Breast epithelium (tissue), 4 donors: ENCODE measurements at places on chromosomes 7 and 10.

GRCh38 chr7:83934118-83934734, 260.4 kb downstream of the SEMA3A start:
- DNase-seq = no peak

DNA sequence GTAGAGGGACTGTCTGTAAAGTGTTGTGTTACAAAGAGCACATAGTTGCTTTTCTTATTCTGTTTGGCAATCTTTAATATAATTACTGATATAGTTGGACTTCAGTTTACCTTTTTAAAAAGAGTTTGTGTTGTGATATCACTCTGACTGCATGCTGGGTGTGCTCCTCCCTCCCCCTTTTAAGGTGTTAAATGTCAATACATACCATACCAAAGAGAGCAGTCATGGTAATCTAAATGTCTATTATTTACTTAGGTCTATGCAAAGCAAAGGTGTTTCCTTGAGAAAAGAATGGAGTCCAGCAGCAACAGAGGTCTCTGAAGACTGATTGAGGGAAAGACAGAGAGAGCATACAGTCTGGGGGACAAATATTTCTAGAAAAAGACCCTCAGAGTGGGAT, 275.1 kb upstream of the NRP1 start:
- no peak for DNase-seq

- DNase-seq = no peak
Observed at GRCh38 chr7:17339139-17339538, 40.7 kb downstream of the AHR start.

DNA sequence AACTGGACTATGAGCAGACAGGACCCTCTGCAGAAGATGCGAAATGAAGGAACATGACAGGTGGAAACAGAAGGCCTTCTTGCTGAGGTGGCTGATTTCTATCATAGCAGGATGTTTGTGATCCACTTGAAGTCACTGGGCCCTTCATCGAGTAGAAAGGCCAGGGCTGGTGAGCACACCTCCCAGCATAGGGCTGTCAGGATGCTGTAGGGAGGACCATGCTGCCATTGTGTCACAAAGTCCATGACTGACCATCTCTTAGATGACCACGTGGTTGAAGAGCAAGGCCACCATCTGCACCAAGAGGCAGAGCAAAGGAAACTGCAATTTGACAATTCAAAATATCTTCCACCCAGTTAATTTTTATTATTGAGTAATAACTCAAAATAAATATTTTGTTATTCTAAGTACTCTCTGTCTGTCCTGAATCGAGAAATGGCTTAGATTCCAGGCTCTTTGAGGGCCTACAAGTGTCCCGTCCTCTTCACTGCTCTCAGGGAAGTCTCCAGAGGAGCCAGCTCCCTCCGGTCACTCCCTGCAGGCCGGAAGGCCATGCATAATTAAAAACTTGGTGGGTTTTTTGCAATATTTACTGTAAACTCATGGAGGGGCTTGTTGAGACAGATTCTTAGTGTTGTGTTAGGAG, 249.3 kb upstream of the ZMIZ1 start:
- no peak for DNase-seq

DNA sequence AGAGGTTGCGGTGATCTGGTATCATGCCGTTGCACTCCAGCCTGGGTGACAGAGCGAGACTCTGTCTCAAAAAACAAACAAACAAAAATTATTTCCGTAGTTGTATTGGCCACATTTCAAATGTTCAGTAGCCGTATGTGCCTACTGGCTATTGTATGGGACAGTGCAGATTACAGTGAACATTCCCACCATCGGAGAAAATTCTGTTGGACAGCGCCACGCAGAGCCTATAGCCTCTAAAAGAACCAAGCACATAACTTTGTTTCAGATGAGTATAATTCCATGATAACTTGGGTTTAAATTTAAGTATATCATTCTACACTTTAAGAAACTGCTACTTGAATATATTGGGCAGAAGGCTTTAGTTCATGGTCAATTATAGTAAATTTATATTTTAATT, 5.4 kb downstream of the TMEM178B start:
- no peak for DNase-seq

- DNase-seq = no peak
Observed at GRCh38 chr7:15709978-15710377, 23.5 kb upstream of the MEOX2 start.

DNA sequence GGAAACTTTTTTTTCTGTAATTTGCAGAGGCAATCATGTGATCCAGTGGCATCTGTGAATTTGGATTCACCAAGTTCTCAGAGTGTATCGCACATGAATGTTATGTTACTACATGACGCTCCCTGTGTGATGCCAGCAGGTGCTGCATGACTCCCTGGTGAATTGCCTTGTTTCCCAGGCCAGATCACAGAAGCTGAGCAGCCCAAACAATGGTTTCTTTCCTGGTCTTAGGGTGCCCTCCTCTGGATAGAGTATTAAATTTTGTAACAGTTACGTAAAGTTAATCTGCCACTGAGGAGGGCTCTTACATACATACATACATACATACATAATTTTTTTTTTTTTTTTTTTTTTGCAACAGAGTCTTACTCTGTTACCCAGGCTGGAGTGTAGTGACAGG, 3.6 kb downstream of the ZSCAN21 start:
- peak; percentile 29 for DNase-seq

- no peak for DNase-seq
Observed at GRCh38 chr10:23106331-23107072, 11.1 kb downstream of the MSRB2 start.

DNA sequence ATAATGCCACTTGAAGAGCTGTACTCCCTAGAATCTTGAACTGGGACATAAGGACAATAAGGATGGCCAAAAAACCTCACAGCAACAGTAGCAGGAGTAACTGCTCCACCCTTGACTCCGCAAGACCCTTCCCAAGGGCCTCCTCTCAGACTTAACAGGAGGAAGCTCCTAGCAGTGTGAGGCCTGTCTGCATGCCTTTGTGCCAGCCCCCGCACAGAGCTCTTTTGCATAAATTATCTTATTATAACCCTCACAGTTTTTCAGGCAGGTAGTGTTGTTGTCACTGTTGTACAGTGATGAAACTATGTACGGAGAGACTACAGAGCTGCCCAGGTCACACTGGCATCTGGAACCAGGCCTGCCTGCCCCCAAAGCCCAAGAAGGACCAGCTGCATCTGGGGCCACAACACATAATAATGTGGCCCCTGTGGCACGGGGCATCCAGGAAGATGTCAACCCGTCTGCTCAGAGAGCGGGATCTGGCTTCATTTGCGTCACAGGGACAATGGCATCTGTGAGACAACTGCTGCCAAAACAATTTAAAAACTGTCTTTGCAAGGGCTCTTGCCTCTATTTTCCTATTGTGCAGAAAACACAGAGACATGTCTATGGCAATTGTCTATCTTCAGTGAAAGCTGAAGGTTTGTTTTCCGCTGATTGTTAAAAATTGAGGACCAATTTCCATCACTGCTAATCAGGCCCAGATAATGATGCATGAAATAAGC, 249.3 kb upstream of the GRB10 start:
- no peak for DNase-seq

GRCh38 chr7:5320802-5321396, 38.2 kb downstream of the SLC29A4 start:
- DNase-seq = no peak

GRCh38 chr7:23604296-23604640, 7.1 kb downstream of the CCDC126 start:
- DNase-seq = no peak

- no peak for DNase-seq
Observed at GRCh38 chr10:62075414-62075813, 173.9 kb downstream of the ARID5B start.

DNA sequence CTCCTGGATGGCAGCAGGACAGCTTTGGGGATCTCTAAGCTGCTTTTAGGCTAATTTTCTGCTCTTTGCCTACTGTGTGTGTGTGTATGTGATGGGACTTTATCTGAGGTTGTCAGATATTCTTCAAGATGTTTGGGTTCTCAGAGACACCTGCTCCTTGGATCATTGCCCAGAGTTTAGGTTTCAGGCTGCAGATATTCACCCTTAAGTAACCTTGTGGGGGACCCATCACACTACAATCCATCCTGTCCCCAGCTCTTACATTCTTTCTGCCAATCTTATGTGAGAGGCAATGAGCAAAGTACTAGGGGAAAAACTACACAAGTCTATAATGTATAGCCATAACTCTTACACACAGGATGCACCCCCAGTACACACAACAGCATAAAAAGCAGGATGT, 263.0 kb upstream of the ZWINT start:
- DNase-seq = no peak

DNA sequence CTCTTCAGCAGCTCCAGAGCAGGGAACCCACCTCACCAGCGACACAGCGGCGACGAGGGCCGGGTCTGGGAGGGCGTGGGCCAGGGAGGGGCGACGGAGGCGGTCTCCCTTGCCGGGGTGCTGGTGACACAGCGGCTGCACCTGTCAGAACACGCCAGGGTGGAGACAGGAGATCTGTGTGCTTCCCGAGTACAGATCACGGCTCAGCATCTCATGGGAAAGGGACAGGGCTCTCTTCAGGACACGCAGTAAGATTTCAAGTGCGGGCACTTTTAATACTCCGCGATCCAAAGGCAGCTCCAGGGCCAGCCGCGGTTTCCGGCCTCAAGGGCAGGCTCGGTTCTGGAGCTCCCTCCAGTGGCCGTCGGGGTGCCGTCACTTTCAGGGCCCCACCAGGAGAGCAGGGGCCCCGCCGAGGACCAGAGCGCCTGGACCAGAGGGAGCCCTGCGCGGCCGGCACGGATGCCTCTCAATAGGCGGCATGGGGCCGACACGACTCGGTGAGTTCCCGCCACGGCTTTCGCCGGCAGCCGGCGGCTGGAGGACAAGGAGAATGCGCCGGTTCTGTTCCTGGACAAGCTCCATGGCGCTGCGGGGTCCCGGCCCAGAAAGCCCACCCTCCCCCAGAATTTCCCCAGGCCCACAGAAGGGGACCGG, 21.4 kb downstream of the GPR146 start:
- peak; percentile 83 for DNase-seq

GRCh38 chr10:59088912-59089573, 87.4 kb upstream of the PHYHIPL start:
- no peak for DNase-seq

DNA sequence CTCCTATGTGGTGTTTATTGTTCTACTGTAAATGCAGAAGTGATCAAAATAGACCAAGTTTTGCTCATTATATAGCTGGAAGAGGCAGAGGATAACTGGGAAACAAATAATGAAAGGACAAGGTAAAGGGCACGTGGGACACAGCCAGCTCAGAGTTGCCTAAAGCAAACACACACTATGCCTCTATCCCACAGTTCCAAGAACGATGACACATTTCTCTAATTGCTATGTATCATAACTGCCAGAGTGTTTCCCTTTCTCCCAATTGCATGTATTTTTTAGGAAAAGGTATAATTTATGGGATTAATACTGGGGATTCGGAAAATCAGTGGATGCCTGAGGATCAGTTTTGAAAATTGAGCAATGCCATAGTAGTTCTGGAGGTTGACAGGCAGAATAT, 49.0 kb downstream of the CCDC71L start:
- DNase-seq = no peak

- DNase-seq = peak; percentile 58
Observed at GRCh38 chr10:43322769-43323168, 48.7 kb upstream of the FXYD4 start.

DNA sequence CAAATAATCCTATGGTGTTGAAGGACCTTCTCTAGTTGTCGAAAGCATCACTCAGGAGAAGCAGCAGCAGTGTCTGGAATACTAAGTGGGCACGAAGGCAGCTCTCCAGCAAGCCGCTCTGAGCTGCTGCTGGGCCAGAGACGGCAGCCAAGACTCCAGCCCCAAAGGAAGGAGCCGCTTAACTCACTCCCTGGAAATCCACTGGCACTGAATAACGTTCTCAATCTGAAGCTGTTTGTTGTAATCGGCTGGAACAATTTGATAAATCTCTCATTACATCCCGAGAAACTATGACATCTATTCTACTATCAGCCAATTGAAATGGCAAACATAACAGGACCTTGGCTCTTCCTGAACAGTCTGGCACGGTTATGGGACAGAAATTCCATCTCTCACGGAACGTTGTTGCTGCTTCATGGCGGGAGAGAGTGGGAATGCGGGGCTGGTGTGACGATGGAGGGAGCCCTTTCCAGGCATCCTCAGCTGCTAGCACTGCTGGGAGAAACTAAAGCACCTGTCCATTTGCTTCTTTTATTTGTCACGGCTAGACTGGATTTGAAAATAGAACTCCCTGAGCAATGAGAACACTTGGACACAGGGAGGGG, 331.5 kb upstream of the RNF32 start:
- no peak for DNase-seq

DNA sequence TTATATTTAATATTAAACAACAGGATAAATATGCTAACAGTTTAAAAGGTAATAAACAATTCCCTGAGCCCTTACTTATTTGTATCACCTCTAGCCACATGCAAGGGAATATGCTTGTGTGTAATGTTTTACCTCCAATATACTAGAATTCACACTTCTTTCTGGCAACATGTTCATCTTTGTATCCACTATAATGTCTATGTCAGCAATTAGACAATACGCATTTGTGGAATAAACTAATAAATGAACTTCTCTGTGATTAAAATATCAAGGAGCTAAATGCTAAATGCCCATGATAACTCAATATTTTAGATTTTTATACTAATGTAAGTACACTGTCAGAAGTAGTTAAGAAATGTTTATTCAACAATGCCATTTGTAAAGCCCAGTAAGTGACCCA, 350.5 kb downstream of the DGKB start:
- DNase-seq = no peak

- no peak for DNase-seq
Observed at GRCh38 chr10:8365935-8366911, 311.7 kb downstream of the GATA3 start.

DNA sequence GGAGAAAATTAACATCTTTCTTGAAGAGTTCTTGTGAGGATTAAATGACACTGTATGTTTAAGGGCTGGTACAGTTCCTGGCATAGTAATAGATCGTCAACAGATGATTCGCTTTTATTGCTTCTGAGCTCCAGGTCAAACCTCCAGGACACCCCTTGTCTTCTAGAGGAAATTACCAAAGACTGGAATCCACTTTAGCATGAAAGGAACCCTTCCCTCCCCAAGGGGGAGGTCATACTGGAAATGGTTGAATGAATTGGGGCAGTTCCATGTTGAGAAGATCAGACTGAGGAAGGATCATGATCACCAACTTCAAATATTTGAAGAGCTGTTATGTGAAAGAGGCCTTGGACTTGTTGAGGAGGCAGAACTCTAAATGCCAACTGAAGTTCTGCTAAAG, 8.9 kb downstream of the NFE2L3 start:
- no peak for DNase-seq

- no peak for DNase-seq
Observed at GRCh38 chr10:51619365-51619764, 80.0 kb downstream of the CSTF2T start.

- DNase-seq = no peak
Observed at GRCh38 chr10:118542745-118543144, 52.7 kb downstream of the PRLHR start.

- no peak for DNase-seq
Observed at GRCh38 chr10:132962623-132963429, 20.5 kb upstream of the CFAP46 start.

GRCh38 chr7:884191-885003, 8.0 kb downstream of the GET4 start:
- DNase-seq = no peak
